ENCODE measurements at places on chromosomes 3 and 15. TPM values are rescaled to one million over a fixed set of nuclear protein-coding genes. Genes with fewer than 3 reads are reported as not detected.

GRCh38 chr15:66298803-66299251 lies 5.5 kb downstream of the DIS3L start:
- DNase-seq = no peak

- DNase-seq = peak; percentile 34
Observed at GRCh38 chr3:48186631-48187300, 1.5 kb downstream of the CDC25A start.

The RASL12 gene
- total RNA-seq = 1.7 TPM

- DNase-seq = no peak
Observed at GRCh38 chr3:12136371-12136770, 22.3 kb downstream of the TIMP4 start.

GRCh38 chr3:191236646-191237045 lies 37.6 kb downstream of the OSTN start:
- peak; percentile 60 for DNase-seq

DNA sequence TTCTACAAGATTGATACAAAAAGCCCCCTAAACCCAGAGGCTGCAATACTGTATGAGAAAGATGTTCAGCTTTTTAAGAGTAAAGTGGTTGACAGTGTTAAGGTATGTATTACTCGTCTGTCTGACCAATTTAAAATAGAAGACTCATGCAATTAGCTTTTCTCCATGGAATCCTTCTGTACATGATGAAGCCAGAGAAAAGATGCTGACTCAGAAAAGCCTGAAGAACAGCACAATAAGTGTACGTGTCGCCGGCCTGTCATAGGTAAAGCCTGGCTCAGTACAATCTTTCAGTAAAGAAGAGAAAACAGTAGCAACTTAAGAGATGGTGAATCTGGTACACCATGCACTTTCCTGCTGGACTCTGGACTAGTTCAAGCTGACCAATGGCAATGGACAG lies 16.4 kb downstream of the NEK4 start:
- no peak for DNase-seq

DNA sequence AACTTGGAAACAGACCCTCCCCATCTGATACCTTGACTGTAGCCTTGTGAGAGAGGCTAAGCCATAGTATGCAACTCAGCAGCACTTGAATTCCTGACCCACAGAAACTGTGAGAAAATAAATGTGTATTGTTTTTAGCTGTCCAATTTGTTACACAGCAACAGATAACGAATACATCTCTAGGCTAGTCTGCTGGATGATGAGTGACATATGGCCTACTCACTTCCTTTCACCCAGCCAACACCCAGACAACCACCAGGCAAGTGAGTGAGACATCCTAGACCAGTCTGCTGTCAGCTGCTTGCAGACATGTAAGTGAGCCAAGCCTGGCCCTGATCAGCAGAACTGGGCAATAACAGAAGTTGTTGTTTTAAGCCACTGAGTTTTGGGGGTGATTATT lies 19.2 kb upstream of the SMAD6 start:
- DNase-seq = peak; percentile 55

The B3GALNT1 gene
- 28.5 TPM for total RNA-seq

The TRPM1 gene
- not detected for total RNA-seq

The C3orf49 gene
- total RNA-seq = not detected

The ATP13A4 gene
- not detected for total RNA-seq

GRCh38 chr3:141405025-141405424 lies 36.7 kb downstream of the ZBTB38 start:
- DNase-seq = peak; percentile 72

The CIAO2A gene
- 67.7 TPM for total RNA-seq

The FHIT gene
- total RNA-seq = 1.5 TPM

The CPNE9 gene
- not detected for total RNA-seq

- DNase-seq = no peak
Observed at GRCh38 chr3:42665050-42665878, 11.8 kb downstream of the ZBTB47 start.

GRCh38 chr3:56459719-56460118 lies 8.5 kb downstream of the ERC2 start:
- DNase-seq = no peak

GRCh38 chr15:78065973-78066946 lies 11.3 kb downstream of the TBC1D2B start:
- DNase-seq = peak; percentile 76

The DZIP3 gene
- 27.6 TPM for total RNA-seq

- DNase-seq = no peak
Observed at GRCh38 chr15:85408270-85408746, 27.9 kb downstream of the AKAP13 start.

DNA sequence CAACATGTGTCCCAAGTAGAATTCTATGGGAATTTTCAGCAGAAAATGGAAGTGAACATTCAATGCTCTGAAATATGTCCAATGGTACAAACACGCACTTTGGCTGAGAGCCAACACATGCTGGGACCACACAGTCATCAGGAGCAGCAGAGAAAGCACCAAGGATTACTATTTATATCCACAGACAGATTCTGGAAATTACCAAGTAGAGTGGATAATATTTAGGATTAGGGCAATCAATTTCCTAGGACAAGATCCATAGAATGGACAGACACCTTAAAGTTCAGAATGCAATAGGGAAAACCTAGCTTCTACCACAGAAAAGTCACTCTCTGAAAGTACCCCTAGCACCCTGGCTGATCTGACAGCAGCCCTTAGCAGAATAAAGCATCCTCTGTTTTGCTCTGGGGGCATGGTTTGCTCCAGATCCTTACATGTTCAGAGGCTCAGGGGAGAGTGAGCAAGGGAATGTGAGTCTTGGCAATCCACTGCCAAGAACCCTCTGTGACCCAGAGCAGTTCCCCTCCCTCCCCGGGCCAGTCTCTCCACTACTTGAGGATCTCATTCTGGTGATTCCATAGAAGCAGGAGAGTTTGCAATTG lies 206.0 kb upstream of the WNT5A start:
- DNase-seq = peak; percentile 7

- no peak for DNase-seq
Observed at GRCh38 chr3:133675631-133676335, 14.0 kb upstream of the TOPBP1 start.

- DNase-seq = peak; percentile 90
Observed at GRCh38 chr15:90660195-90660998, 56.7 kb upstream of the BLM start.

The PLCH1 gene
- total RNA-seq = 0.09 TPM

DNA sequence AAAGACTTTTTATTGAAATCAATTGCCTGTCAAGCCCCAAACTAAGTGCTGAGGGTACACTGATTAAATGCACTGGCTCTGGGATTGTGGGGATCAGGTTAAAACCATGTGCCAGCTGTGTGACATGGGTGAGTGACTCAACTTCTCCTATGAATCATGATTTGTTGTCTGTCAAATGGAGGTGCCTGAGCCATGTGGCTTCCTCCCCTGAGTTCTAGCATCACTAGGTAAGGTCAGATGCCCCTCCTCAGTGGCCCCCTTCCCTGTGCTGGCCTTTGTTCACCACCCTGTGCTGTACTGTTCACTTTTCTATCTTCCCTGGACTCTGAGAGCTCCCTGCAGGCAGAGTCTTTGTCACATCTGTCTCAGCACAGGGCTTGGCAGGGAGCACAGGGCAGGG lies 43.6 kb upstream of the ATP2B2 start:
- DNase-seq = no peak

The ADCY5 gene
- total RNA-seq = under 0.01 TPM

DNA sequence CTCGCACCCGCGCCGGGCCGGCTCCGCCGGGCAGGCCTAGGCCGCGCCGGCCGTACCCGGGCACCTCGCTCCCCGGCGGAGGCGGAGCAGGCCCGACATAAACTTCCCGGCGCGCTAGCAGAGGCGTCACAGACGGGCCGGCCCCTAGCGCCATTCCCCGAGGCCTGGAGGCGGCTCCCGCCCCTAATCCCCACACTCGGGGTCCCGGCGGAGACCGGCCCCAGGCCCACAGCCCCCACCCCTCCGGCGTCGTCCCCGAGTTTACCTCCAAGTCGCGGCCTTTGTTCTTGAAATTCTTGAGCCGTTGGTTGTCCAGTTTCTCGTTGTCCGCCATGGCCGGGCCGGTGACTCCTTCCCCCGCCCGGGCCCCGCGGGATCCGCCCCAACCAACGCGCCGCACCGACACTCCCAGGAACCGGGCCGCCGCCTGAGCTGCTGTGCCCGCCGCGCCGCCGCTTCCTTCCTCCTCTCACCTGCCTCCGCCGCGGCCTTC lies 376 bp downstream of the KPNA4 start:
- DNase-seq = peak; percentile 47

DNA sequence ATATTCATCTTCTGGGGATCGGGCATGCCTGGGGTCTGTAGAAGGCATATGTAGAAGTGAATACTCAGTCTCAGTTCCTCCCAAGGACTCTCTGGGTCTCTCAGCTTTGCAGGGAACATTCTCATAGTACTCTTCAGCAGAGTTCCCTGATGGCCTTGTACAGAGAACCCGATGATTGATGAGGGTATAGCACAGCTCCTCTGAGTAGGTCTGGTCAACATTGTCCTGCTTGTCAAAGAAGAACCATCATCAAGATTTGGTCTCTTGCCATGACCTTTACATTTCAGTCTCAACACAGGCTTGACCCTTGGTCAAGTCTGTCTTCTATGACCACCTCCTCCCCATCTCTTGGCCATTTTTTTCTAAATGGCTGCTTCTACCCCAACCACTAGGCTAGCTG lies 9.5 kb downstream of the GCSAM start:
- DNase-seq = no peak

- DNase-seq = no peak
Observed at GRCh38 chr3:133938770-133939462, 43.2 kb upstream of the RAB6B start.

DNA sequence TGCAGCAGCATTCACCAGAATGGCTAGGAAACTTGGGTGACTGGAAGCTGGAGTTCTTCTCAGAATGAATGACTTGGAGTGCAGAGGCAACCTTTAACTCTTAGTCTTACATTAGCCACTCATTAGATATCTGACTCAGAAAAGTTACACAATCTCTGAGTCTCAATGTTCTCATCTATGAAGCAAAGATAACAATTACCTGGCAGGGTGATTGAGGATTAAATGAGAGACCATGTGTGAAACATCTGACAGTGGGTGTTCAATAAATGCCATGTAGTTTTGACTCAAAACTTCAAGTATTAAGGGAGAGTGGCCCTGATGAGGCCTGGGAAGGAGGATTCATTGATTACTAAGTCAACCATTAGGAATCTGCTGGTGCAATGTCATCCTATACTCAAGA lies 48.3 kb downstream of the MRPL3 start:
- peak; percentile 53 for DNase-seq

DNA sequence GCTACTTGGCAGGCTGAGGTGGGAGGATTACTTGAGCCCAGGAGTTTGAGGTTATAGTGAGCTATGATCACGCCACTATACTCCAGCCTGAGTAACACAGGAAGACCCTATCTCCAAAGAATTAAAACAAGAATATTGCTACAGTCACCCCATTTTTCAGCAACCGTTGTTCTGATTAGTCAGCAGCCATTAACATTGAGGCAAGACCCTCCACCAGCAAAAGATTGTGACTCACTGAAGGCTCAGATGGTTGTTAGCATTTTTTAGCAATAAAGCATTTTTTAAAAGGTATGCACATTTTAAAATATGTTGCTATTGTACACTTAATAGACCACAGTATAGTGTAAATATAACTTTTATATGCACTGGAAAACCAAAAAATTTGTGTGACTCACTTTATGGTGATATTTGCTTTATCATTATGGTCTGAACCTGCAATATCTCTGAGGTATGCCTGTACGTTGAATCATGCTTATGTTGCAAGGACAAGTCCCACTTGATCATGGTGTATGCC lies 492.6 kb downstream of the SQOR start:
- DNase-seq = no peak

The SPATA12 gene
- not detected for total RNA-seq

DNA sequence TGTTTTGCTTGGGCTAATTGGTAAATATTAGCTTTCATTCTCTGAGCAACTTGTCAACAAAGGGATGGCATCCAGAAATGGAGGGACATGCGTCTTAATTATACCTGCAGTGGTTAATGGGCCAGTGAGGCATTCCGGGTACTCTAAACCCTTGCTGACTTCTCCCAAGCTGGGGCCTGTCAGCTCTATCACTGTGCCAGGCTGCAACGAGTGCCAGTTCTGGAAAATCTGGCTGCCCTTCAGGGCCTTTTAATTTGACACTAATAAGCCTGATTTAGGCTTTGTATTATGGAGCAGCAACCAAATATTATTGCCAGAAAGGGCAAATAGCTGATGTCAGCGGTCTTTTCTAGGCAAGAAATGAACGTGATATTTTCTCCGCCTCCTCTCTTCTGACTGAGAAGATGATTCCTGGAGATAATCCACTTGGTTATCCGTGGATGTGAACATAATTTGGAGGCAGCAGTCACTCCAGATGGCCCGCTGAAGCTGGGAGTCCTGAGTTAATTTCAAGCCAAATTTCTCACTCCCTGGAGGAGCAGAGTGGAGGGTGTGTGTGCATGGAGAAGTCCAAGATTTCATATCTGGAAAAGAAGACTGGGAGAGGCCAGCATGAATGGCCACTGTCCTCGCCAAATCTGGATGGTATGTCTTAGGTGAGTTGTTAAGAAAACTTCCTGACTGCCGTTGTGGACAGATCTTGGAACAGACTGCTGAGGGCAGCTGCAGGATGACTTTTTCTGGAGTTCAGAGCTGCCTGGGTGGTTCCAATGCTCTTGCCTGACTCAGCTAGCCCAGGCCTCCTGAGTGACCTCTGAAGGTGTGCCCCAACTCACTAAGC lies 44.4 kb upstream of the PSMD6 start:
- DNase-seq = peak; percentile 63

GRCh38 chr3:101941318-101942040 lies 92.2 kb downstream of the NFKBIZ start:
- peak; percentile 83 for DNase-seq

GRCh38 chr3:110625201-110625747 lies 446.3 kb upstream of the NECTIN3 start:
- DNase-seq = peak; percentile 23

Data from fibroblast of the aortic adventitia (primary cell).